ENCODE measurements at places on chromosomes 16 and 17.

DNA sequence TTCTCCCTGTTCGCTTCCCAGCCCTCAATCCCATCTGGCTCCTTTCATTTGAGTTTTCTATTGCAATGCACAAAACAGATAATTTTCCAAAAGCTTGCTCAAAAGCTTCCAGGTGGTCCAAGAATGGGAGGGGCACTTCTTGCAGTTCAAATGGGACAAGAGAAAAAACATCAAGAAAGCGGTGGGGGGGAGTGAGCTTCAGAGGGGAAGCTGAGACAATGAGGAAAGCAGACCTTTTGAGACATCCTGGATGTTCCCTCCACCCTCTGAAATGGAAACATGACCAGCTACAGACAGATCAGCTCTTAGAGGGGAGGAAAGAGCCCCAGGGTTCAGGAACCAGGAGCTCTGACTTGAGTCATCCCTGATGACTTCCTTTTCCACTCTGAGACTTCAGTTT is 368.2 kb downstream of the SLC39A11 start:
- DNase-seq: no peak

DNA sequence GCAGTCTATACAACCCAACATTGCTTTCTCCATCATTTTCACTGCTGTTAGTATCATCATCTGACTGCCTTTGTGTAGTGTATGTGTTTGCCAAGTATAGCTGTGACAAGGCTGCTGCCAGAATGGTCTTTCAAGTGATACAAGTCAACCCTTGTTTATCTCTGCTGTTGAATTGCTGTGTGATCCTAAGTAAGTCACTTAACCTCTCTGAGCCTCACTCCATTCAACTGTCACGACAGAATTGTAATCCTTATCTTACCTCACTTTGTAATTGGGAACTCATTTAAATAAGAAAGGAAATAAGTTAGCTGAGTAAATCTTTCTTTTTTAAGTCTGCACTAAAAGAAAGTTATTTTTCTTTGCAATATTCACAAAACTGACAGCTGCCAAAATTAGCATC is 340.6 kb downstream of the CA10 start:
- DNase-seq: no peak

- DNase-seq: no peak
Observed at GRCh38 chr17:1123921-1124715, 55.7 kb downstream of the ABR start.

DNA sequence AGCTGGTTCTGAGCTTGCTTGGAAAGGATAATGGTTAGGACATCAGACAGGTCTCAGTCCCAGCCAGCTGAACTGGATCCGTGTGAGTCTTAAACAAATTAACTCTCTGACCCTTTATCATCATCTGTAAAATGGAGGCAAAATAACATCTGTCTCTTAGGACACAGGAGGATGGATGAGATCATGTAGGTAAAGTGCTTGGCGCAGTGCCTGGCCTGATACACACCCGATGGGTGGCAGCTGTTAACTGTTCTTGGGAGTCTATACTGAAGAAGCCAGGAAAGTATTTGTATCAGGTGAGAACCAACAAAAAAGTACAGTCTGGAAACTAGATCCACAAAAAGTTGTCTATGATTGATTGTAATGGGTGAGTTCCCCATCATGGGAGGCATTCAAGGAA is 188.6 kb downstream of the C16orf78 start:
- no peak for DNase-seq

Data from fibroblast of skin of left biceps (primary cell).